ENCODE measurements at places on chromosomes 5 and 9.

DNA sequence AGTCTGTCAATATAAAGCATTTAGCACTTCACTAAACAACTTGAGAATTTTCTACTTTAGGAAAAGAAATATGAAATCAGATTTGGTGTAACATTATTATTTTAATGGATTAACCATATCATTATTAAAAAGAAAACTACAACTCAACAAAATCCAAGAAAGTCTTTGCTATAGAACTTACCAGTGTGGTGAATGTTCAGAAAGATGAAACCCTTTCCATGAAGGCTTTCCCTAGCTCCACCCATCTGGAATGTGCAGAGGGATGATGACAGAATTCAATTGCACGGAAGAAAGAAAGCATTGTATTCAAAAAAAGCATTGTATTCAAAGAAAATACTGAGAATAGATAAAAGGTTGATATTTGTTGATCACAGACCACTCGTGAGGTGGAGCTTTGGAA is 328.6 kb upstream of the NUDT12 start:
- DNase-seq = no peak

DNA sequence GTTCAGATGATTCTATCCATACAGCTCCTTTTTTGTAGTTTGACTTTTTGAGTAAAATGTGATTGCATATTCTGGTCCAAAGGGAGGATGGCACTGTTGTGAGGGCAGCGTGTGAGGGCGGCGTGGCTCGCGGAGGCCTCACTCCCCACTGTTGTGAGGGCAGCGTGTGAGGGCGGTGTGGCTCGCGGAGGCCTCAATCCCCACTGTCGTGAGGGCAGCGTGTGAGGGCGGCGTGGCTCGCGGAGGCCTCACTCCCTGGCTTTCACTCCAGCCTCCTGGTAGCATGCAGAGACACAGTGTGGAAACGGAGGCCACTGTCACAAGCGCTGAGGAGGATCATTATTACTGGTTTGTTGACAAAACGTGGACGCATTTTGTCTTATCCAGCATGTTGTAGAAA is 79.0 kb downstream of the EHMT1 start:
- DNase-seq = no peak

- no peak for DNase-seq
Observed at GRCh38 chr5:95884017-95884325, 61.4 kb upstream of the GLRX start.

GRCh38 chr9:13165956-13166355 is 113.5 kb downstream of the MPDZ start:
- no peak for DNase-seq

GRCh38 chr5:159471904-159472303 is 141.6 kb upstream of the IL12B start:
- DNase-seq = no peak

GRCh38 chr5:127441799-127442484 is 75.5 kb upstream of the PRRC1 start:
- no peak for DNase-seq

GRCh38 chr9:93129691-93130500 is 4.2 kb downstream of the NINJ1 start:
- no peak for DNase-seq

- no peak for DNase-seq
Observed at GRCh38 chr9:105219291-105219805, 25.1 kb upstream of the SLC44A1 start.

GRCh38 chr9:136665704-136666371 is 3.1 kb downstream of the EGFL7 start:
- DNase-seq = no peak

GRCh38 chr5:90854169-90854568 is 295.6 kb downstream of the ADGRV1 start:
- no peak for DNase-seq

DNA sequence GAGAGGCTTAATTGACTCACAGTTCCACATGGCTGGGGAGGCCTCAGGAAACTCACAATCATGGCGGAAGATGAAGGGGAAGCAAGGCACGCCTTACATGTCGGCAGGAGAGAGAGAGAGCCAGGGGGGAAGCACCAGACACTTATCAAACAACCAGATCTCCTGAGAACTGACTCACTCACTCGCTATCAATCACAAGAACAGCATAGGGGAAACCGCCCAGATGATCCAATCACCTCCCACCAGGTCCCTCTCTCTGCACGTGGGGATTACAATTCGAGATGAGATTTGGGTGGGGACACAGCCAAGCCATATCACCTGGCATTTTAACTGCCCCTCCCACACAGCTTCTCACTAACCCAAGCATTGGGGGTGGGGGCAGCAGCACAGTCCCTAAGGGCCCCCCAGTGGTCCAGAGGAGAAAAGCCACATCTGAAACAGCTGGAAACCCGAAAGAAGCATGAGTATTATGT is 76.1 kb upstream of the ASS1 start:
- DNase-seq = no peak

DNA sequence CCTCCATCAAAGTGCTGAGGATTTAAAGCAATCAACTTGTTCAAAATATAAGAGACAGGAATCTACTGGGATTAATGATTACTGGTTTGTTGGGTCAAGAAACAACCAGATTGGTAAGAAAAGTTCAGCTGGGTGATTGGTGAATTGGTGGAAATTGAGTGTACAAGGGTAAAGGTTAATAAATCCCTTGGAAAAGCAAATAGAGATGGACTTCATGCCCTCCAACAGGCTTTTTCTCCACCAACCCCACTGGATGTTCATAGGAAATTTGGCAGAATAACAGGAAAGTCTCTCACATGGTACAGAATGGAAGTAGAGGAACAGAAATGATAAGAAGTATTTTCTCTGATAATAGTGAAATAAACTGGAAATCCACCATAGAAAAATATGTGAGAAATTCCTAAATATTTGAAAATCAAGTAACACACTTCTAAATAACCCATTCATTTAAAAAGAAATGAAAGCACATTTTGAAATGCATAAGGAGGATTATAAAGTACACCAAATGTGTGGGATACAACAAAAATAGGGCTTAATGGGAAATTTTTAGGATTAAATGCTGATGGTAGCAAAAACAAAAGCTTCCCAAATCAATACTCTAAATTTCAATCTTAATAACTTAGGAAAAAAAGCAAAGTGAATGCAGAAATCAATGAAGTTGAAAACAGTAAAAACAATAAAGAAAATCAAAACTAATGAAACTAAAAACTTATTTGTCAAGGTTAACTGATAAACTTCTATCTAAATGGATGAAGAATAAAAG is 426.2 kb downstream of the HTR1A start:
- no peak for DNase-seq

- no peak for DNase-seq
Observed at GRCh38 chr5:91168859-91169258, 214.3 kb downstream of the ARRDC3 start.

GRCh38 chr5:60297658-60298057 is 402.3 kb downstream of the DEPDC1B start:
- DNase-seq = no peak

GRCh38 chr5:159725475-159725874 is 190.8 kb upstream of the ADRA1B start:
- DNase-seq = no peak

DNA sequence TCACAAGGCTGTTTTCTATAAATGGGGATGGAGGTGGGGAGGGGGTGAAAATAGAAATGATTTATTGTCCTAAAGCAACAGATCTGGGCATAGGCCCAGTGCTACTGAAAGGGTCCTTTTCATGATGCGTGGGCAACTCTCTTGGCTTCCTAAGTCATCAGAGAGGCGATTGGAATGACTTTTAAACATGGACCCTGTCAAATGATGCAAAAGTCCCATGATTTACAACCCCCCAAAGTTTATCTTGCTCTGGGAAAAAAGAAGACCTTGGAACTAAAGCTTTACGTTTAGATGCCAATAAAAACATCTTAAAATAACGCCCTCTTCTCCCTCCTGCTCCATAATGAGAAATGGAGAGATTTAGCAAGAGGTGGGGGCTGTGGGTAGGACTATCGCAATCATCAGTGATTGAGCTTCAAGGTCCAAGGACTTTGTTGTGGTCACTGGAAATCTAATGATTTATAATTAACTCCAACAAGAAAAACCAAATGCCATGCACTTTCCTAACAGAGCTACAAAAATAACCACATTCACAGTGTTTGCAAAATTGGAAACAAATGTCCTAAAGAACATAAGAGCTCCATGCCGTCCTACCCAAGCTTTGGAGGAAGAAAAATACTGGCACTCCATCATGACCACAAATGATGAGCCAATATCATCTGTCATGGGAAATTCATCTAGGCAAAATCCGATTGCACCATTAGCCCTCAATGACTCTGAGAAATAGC is 167.5 kb upstream of the CLINT1 start:
- no peak for DNase-seq

GRCh38 chr9:80147866-80148265 is 576.1 kb downstream of the TLE4 start:
- DNase-seq = no peak
